GM10248 (cell line): ENCODE measurements at places on chromosomes 4 and X.
A peak's percentile ranks its signal among the peaks of the same experiment; 100 is the strongest.

DNA sequence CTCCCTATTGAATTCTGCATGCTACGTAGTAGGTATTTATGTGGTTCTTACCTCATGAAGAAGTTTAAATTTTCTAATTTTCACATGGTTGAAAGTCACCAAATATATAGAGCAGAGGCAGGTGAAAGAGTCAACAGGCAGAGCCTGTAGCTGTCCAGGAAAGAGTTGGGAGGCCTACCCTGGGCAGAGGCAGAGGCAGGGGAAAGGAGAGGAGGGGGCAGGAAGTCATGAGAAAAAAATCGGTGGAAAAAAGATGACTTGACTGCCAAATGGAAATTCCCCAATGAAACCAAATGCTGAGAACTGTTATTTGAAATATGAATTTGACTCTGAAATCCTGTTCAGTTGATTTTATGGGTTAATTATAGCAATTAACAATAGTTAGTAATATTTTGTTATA lies 23.1 kb upstream of the GPR34 start:
- DNase-seq, result no peak

GRCh38 chr4:97786306-97786920 lies 356.9 kb downstream of the STPG2 start:
- no peak for DNase-seq

DNA sequence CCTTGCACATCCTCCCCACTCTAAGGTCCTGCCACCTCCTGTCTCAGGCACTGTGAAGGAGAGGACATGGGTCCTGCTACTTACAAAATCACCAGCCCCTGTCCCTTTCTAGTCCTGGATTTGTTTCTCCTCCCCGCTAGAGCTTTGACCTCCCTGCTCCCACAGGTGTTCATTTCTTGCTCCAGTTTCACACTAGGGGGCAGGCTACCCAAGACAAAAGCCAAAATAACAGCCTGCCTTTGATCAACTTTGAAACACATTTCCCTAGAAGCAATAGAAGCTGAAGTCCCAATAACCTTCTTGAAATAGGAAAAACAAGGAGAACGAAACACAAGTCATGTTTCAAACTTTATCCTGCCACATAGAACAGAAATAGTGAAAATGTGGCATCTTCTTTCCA lies 164.4 kb downstream of the QDPR start:
- peak; percentile 42 for DNase-seq

GRCh38 chr4:156378033-156378665 lies 424.5 kb upstream of the CTSO start:
- DNase-seq, result peak; percentile 44

- no peak for DNase-seq
These were observed 286.9 kb upstream of the FGF16 start for GRCh38 chrX:77160301-77160700.

GRCh38 chrX:71634366-71634765 lies 16.1 kb upstream of the CXCR3 start:
- DNase-seq, result no peak

DNA sequence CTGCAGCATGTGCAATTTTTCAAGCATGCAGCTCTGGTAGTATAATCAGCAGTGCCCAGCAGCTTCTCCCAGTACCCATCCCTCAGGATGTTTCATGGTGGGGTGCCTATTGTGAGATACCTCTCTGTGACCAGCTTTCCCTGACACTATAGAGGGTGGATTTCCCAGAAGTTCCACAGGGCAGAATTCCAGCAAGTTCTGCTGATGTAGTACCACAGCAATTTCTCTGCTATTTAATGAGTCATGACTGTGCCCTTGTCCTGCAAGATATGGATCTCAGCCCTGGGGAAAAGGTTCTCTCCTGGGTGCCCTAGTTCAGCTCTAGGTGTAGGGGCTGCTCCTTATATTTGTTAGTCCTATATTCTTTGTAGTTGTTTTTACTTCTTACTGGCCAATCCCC lies 174.8 kb downstream of the ENOX2 start:
- DNase-seq, result no peak
